ENCODE measurements at places on chromosomes 2 and 18. TPM values are rescaled to one million over a fixed set of nuclear protein-coding genes. Genes with fewer than 3 reads are reported as not detected.

The NOL4 gene
- total RNA-seq: 1.9 TPM

The ABHD1 gene
- total RNA-seq: not detected

The CNTNAP5 gene
- total RNA-seq: not detected

The ABCG8 gene
- not detected for total RNA-seq

The FSHR gene
- not detected for total RNA-seq

The SNED1 gene
- total RNA-seq: 1.2 TPM

The ADRA2B gene
- total RNA-seq: 0.08 TPM

The LRRTM1 gene
- total RNA-seq: not detected

The TCF23 gene
- not detected for total RNA-seq

The OTOS gene
- not detected for total RNA-seq

The CPO gene
- not detected for total RNA-seq

The VSNL1 gene
- 12.8 TPM for total RNA-seq

The PTPN18 gene
- 14.6 TPM for total RNA-seq

The KLHL41 gene
- total RNA-seq: not detected

The PMS1 gene
- 15.9 TPM for total RNA-seq

The DIPK1C gene
- total RNA-seq: not detected

The LHCGR gene
- total RNA-seq: not detected

The SOX11 gene
- total RNA-seq: not detected

The DSC2 gene
- total RNA-seq: 19.4 TPM

The SIX3 gene
- total RNA-seq: not detected

The DSC3 gene
- total RNA-seq: 64.9 TPM

The UXS1 gene
- 44.7 TPM for total RNA-seq

The ERFE gene
- total RNA-seq: 1.1 TPM

The ZBTB7C gene
- 0.04 TPM for total RNA-seq

The PCARE gene
- not detected for total RNA-seq

The OTOF gene
- not detected for total RNA-seq

The MYO5B gene
- 2.5 TPM for total RNA-seq

The COL3A1 gene
- total RNA-seq: 1.5 TPM

The CTDP1 gene
- total RNA-seq: 12.2 TPM

The CD226 gene
- total RNA-seq: 0.76 TPM
